GM12892 (cell line): ENCODE measurements at places on chromosomes 11 and 22.

DNA sequence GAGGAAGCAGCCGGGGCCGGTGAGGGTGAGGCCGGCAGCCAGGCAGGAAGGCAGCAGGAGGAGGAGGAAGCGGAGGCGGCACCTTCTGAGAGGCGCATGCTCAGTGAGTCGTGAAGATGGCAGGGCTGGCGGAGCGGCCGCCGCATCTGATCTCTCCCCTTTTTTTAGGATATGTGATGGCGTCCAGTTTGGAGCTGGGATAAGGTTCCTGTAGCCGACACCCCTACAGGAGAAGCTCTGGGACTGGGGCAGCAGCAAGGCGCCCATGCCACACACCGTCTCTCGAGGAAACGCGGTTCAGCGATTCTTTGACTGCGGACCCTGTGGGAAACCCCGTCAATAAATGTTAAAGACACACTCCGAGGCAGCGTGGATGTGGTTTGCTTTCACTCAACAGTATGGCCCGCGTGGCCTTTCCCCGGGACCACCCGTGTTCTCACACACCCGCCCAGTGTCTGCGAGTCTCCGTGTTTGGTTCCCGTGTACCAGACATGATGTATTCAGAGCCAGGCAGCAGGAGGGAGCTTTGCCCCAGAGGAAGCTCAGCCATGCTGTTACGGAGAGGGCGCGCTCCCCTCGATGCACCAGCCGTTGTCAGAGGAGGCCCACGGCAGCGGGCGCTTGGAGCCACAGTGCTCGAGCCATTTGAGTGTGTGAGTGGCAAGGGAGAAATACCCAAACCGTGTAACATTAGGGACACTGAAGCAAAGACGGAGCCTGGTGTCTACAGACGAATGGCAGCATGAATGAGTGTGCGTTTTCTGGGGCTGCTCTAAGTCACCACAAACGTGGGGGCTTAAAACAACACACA is 27.7 kb upstream of the PARVB start:
- peak; percentile 85 for DNase-seq

GRCh38 chr11:82663535-82663934 is 70.1 kb downstream of the FAM181B start:
- no peak for DNase-seq

DNA sequence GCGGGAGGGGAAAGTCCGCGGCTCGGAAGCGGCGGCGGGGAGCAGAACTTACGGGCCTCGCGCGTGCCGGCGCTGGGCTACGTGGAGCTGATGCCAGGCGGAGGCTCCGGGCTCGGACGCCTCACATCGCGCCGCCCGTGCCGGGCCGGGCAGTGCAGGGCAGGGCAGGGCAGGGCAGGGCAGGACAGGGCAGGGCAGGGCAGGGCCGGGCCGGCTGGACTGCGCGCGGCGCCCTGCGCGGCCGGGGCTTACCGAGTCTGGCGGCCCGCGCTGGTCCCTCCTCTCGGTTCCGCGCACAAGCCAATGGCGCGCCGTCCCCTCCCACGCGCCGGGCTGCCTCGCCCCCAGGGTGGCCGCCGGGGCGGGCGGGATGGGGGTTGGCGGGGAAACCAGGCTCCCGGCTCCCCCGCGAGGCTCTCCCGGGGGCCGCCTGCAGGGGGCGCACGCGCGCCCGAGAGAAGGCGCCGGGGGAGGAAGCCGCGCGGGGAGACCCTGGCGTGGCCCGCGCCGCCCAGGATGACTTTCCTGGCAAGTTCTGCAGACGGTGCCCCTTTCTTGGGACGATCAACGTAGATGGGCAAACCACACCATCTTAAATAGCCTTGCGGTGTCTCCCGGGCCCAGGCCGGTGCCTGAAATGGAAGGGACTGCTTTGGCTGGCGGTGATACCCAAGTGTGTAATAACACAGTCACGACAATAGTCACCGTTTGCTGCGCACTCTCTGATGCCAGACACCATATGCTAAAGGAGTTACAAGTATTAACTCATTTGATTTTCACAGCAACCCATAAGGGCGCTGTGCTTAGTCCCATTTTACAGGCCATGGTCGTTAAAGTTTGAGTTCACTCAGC is at the start of gene TP53I11:
TP53I11 (minus strand) TSS at position 259 of the 852 bp plus-strand sequence. CDS start 12,548 bp downstream, outside the sequence.
- DNase-seq: peak; percentile 42

DNA sequence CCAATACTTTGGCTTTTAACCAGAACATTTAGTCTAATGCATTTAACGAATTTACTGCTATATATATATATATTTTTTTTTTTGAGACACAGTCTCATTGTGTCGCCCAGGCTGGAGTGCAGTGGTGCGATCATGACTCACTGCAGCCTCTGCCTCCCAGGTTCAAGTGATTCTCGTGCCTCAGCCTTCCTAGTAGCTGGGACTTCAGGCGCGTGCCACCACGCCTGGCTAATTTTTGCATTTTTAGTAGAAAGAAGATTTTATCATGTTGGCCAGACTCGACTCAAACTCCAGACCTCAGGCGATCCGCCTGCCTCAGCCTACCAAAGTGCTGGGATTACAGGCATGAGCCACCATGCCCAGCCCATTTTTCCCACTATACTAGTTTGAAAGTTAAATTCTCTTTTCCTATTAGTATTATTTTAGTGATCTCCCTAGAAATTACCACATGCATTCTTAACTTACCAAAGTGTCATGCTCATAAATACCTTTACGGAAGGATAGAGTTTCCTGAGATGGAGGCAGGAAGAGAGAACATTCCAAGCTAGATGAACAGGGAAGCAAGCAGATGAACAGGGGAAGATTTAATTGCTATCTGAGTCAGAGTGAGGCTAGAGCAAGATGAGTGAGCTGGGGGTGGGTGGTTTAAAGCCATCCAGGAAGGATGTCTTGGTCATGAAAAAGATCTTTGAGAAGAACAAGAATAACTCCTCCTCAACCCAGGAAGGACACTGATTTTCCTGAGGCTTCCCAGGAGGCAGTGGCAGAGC is 4.4 kb upstream of the PGAP2 start:
- DNase-seq: no peak

GRCh38 chr11:119590651-119591351 is 138.2 kb downstream of the NECTIN1 start:
- DNase-seq: no peak

- DNase-seq: no peak
Measured at GRCh38 chr11:109695696-109696095, 273.7 kb downstream of the C11orf87 start.

DNA sequence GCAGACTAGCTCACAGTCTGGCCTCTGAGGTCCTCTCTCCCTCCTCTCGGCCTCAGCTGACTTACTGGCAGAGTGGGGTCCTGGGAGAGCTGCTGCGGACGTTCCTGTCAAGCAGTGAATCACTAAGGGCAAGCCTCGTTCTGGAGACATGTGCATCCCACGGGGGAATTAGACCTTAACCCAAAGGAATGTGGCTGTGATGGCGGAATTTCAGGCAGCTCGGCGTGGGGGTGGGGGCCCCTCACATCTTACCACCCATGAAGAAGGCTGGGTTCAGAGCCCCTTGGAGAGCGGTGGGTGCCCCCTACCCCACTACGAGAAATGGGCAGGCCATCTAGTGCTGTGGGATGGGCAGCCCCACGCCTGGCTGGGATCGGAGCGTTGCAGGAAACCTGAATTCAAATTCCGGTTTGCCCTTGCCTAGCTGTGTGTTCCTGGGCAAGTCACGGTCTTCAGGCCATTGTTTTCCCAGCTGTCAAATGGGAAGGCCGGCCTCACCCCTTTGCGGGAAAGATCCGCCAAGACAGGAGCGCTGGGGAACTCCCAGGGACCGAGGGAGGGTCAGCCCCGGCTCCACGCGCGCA is 554 bp downstream of the LRRC32 start:
- DNase-seq: peak; percentile 14

DNA sequence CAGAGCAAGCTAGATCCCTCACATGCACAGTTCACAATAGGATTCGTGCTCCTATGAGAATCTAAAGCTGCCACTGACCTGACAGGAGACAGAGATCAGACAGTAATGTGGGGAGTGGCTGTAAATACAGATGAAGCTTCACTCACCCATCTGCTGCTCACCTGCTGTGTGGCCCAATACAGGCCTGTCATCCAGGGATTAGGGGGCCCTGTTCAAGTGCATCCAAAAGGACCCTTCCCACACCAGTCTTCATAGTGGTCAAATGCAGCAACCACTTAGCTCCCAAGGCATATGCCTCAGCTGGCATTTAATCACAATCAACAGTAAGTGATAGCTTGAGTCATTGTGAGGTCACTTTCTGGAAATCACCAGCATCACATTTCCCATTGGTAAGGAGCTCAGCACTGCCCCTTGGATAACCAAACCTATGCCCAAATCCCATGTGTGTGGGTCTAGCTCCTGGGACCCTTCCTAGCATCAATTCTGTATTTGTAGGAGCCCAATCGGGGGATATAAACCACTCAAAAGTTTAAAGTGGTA is 65.6 kb downstream of the OR4C45 start:
- no peak for DNase-seq

DNA sequence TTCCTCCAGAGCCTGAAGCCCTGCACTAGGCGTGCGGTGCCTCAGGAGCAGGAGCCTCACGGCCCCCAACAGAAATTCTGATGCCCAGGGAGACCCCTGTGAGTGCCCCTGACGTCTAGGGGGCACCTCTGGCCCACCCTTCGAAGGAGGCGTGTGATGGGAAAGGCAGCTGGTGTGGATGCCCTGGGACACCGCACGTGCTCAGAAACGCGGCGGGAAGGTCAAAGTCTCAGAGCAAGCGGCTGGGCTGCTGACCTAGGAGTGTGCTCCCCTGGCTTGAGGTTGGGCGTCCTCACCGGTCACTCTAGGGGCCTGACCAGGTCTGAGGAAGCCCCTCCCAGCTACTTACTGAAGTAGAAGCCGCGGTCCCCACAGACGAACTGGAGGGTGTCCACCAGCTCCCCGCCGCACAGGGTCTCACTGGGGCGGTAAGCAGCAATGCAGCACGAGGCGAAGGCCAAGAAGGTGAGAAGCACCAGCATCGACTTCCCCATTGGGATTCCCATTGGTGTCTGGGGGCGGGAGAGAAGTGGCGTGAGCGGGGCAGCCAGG is 4.1 kb downstream of the IGF2 start:
- DNase-seq: no peak

DNA sequence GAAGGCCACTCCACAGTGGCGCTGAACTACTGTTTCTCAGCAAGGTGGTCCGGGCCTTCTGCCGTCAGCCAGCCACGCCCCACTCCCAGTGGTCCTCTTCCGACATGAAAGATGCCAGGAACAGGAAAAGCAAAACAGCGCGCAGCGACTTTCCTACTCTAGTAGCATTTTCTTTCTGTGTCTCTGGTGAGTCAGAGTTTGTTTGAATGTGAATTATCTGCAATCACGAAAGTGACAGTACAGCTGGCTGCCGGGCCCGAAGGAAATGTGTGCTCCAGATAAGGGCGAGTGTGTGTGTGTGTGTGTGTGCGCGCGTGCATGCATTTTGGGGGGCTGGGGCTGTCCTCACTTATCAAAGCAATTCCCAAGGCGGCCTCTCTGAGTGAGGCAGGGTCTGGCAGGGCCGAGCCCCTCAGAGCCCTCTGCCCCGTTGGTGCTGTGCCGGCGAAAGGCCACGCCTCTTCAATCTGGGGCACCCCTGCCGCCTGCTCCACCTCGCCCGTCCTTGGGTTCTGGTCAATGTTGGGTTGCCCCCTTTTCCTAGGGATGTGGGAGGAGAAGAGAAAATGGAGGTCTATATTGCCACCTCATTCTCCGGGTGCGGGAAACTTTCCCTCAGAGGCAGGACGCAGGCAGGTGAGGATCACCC is 288.5 kb downstream of the KIRREL3 start:
- DNase-seq: no peak

GRCh38 chr22:41480397-41480735 is 11.4 kb downstream of the ACO2 start:
- no peak for DNase-seq

- DNase-seq: no peak
Measured at GRCh38 chr11:78981153-78981552, 406.5 kb upstream of the NARS2 start.

- no peak for DNase-seq
Measured at GRCh38 chr22:43243324-43243723, 56.4 kb upstream of the TTLL12 start.

DNA sequence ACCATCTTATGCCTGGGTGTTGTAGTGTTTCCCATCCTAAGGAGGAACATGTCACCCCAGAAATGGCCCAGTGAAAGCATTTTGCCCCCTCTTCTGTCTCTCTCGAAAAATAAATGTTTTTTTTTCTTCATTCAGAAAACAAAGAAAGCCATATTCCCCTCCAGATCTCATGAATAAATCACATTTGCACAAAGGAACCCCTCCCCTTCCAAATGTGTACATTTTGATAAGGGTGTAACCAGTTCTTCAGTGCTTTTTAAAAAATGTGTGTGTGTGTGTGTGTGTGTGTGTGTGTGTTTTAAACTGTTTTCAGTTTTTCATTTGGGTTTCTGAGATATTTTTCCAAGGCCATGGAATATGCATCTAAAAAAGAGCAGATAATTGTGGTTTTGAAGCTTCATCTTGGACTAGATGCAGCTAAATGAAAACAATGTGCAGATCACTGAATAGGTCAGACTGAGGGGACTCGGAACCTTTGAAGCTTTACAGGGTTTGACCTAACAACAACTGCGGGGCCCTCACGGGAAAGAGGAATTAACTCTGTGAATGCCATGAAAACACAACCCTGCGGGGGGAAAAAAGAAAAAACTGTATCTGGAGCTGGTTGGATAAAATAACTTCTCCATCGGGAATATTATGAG is 76.4 kb downstream of the YAP1 start:
- DNase-seq: no peak

DNA sequence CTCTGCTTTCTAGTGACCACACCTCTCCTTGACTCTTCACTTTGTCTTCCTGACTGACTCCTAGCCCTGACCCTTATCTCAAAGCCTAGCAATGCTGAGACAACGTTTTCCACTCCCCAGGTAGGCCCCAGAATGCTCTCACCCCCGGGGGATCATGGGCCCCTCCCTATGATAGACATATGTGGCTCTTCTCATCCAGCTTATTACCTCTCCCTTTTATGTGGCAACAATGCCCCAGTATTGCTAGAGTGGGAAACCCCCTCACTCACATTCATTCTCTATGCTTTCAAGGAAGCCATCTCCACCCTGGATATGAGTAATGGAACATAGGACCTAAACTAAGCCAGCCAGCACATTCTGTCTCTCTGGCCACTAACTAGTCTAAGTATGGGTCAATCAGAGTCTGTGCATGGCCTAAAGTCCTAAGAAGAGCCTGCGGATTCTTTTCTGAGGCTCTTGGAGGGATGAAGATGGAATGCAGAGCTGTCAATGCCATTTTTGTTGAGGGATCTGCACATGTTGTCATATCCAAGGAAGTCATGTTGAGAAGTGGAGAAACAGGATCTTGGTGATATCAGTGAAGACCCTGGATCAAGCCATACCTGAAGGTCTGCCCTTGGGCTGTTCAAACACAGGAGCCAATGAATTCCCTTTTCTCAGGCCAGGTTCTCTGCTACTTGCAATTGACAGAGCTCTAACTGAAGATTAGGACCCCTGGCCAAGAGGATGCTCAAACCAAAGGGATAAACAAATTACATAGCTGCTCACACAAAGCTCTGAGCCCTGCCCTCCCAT is 79.8 kb upstream of the GRK3 start:
- no peak for DNase-seq
